ENCODE measurements at places on chromosomes 11 and 22.

- DNase-seq: no peak
Observed at GRCh38 chr11:109853156-109853776, 239.9 kb upstream of the ZC3H12C start.

- no peak for DNase-seq
Observed at GRCh38 chr11:76623884-76624419, 46.6 kb downstream of the LRRC32 start.

- DNase-seq: no peak
Observed at GRCh38 chr11:24514219-24514594, 17.4 kb downstream of the LUZP2 start.

DNA sequence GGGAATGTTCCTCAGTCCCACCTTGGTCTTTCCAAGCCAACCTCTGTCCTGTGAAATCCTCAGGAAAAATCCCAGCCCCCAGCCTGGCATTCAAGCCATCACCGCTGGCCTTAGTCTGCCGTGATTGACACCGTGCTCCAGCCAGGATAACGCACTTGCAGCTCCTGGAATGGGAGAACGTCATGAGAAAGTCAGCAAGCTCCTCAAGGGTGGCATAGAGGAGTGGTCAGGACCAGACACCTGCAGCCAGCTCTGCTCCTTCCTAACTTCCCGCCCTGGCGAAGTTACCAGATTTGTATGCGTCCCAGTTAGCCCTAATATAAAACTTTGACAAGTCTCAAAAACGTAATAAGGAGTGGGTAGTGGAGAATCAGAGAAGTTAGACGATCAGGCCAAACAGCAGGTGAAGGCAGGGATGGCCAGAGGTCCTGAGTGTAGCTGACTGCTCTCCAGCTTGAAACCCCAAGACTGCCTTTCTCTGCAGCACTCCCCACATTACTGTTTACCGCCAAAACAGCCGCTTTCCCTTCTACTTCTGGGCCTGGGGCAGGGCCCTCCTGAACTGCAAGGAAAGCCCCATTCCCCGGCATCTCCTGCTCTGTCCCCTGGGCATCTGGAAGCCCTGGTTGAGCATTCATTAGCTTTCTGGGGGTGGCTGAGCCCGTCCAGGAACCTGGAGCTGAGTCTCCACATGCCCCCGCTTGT is 1.3 kb upstream of the DKK3 start:
- no peak for DNase-seq

- DNase-seq: no peak
Observed at GRCh38 chr22:37018086-37018814, 997 bp downstream of the TST start.

- DNase-seq: no peak
Observed at GRCh38 chr11:127118811-127119210, 118.2 kb upstream of the KIRREL3 start.

DNA sequence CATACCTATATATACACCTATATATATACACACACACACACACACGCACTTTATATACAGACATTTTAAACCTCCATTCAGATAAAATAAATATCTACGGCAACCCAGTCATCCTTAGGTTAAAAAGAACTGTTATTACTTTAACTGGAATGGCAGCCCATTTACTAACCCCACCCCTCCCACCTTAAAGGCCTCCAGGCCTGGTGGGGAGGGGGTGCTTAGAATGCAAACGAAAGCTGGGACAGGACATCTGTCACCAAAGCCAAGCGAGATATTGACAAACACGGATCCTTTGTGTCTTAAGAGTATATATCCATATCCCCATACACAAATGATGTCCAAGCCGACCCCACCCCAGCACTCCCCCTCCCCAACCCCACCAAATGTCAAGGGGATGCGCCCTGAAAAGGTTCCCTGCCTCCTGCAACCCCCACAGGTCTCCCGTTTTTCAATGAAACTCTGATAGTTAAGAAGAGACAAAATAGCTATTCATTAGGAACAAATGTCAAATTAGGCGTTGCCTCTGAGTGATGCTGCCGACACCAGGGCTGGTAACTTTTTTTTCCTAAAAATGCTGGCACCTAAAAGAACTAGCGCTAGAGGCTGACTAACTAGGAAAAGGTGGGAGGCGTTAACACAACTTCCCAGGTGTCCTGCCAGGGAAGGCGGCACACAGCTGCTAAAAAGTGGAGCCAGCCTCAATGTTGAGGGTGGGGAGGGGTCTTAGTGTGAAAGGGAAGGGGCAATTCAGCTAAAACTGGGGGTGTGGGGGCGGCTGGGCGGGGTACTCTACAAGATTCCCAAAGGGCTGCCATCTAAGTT is 5.6 kb downstream of the MN1 start:
- no peak for DNase-seq

GRCh38 chr11:35470616-35471015 is 51.3 kb upstream of the SLC1A2 start:
- no peak for DNase-seq

DNA sequence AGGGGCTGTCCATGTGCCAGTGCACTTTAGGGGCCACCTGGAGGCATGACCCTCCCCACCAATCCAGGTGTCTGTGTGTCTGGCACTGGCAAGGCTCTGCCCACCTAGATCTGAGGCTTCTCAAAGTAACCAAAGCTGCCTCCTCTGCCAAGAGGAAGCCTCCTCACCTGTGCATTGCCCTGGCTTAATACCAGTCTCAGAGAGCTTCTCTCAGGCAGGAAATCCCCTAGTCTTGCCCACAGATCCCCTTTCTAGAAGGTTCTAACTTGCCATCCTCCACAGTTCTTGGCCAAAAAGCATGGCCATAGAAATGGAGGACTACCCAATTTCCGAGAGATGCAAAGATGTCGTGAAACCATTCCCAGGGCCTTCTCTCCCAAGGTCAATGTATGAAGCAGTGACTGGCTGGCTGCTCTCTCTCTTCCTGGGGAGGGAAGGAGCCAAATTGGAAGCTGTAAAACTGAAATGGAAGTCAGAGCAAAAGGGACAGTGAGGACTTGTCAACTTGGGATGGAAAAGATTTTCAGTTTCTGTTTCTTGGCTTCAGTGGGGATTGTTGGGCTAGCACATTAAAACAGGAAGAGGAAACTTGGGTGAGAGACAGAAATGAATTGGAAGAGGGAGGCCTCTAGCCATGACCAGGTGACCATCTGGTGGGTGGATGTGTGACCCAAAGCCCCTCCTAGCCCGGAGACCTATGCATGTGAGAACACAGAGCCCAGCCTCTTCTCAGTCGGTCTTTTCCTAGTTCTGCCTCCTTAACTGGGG is 68.8 kb downstream of the PRDM11 start:
- DNase-seq: no peak

DNA sequence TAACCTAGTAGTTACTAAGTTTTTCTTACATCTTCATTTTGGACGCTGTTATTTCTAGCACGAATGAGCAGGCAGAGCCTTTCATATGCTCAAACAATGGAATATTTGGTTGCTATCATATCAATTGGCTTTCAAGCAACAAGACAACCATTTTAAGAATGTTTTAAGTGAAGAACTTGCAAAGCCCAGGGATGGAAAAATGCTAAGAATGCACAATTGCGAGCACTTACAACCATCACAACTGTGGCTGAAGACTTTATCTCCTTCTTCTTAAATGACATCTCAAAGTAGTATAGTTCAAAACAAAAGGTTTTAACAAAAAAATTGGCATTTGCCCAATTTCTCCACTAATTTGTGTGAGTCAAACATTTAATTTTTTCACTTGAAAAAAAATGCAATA is 8.3 kb upstream of the MMP1 start:
- DNase-seq: no peak

DNA sequence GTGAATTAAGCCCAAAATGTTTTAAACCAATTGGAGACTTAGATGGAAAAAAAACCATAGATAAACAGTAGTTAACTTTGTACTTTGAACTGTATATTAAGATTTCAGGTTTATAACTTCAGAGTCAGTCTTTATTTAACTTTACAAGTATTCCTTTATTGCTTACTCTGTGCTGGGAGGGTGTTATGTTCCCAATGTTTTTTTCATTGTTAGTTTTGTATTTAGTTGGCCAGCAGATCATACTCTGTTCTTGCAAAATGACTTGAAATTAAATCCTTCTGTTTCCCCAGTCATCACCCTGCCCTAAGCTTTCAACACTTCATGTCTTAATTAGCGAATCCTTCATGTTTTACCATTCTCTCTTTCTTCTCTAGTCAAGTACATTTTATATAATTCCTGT is 25.3 kb downstream of the SIK2 start:
- DNase-seq: no peak

GRCh38 chr11:78248191-78248590 is 59.5 kb downstream of the USP35 start:
- DNase-seq: no peak

DNA sequence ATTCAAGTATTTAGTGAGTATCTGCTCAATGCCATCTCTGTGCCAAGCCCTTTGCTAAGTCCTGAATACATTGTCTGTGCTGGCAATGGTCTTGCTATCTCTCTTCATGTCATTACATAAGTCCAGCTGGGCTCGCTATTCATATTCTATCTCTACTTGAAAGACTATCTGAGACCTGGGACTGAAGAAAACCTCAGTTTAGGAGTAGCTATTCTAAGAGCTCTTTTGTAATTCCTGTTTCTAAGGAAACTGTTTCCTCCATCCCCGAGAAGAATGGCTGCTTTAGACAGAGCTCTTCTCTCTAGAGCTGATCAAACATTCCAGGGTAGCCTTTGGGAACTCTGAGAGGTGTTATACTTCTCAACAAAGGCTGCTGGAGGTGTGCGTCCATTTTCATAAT is 33.0 kb downstream of the SLC17A6 start:
- no peak for DNase-seq

DNA sequence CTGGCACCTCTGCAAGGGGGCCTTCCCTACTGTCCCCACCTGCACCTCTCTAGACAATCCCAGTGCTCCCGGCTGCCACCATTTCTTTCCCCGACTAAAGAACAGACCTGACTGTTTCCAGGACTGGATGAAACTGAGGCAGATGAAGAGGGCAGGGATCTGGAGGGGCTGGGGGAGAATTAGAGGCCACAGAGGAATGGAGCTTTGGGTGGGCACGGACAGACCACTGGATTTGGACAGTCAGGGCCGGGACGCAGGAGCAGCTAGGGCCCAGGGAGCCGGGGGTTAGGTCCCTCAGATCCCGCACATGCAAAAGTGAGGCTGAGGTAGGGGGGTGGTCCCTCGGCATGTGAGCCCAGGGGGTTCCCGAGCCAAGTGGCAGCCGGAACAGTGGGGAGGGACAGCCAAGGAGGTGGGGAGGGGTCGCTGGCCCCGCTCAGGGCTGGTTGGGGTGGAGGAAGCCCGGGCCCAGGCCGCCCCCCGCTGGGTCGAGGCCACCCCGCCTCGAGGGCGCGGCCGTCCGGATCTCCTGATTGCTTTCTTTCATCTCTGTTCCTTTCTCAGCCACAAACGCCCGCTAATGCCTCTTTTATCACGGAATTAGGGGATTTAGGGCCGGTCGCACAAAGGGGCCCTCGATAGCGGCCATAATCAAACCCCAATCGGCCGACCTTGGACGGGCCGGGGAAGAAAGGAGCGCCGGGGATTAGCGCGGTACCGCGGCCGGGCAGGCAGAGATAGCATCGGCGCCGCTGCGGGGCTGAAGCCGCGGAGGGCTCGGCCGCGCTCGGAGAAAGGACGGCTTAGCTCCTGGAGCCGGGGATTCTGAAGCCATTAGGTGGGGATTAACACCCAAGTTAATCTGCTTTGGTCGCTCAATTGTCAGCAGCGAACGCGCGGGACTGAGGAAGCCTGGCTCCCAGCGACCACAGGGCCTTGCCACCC is 9.3 kb downstream of the SLC25A1 start:
- no peak for DNase-seq

GRCh38 chr11:116885951-116886655 is 48.7 kb upstream of the APOA1 start:
- DNase-seq: no peak

GRCh38 chr11:40054631-40055030 is 1404.8 kb downstream of the LRRC4C start:
- no peak for DNase-seq

- no peak for DNase-seq
Observed at GRCh38 chr11:122923302-122923701, 40.7 kb downstream of the JHY start.

- no peak for DNase-seq
Observed at GRCh38 chr11:17379383-17380180, 8.9 kb downstream of the KCNJ11 start.

DNA sequence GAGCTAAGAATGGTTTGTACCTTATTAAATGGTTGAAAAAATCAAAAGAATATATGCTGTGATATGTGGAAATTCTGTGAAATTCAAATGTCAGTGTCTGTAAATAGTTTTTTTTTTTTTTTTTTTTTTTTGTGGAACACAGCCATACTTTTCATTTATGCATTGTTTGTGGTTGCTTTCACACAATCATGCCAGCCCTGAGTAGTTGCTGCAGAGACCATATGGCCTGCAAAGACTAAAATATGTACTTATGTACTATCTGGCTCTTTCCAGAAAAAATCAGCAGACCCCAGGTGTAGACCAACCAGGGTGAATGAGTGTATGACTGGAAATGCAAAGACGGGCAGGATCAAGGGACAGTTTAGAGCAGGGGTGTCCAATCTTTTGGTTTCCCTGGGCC is 98.3 kb downstream of the PTPRJ start:
- DNase-seq: no peak
